ENCODE measurements at places on chromosomes 1 and 21.

DNA sequence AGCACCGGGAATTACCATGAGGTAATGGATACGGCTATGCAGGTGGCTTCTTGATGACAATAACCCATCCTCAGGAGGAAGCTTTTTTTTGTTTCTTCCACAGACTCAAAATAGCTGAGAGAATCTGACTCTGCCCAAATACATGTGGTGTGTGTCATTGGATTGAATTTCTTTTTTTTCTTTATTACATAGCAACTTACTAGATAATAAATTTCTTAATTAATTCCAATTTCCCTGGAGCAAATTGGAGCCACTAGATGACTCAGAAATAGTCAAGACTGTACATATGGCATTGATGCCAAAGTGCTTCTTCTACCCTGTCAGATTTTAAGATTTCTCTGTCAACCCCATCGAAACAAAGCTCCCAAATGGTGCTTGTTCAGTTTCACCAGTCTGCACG is 42.7 kb downstream of the L1TD1 start:
- DNase-seq = no peak

GRCh38 chr21:30028537-30028936 is 88.7 kb upstream of the GRIK1 start:
- DNase-seq = no peak

DNA sequence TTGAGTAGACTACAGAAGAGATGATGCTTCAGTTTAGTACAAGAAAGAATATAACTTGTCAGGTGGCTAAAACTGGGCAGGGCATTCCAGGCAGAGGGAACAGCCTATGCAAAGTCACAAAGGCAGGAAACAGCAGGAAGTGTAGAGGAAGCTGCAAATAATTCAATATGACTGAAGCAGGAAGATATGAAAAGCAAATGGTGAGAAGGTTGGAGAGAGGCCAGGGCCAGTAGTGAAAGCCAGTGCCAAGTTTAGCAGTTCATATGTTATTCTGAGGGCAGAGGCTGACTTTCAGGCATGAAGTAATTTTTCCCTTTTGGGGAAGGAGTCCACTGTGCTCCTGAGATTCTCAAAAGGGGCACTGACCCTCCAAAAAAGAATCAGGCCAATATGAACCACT is 8.0 kb upstream of the YBX1 start:
- no peak for DNase-seq

GRCh38 chr1:86227026-86227425 is 70.5 kb upstream of the COL24A1 start:
- no peak for DNase-seq

DNA sequence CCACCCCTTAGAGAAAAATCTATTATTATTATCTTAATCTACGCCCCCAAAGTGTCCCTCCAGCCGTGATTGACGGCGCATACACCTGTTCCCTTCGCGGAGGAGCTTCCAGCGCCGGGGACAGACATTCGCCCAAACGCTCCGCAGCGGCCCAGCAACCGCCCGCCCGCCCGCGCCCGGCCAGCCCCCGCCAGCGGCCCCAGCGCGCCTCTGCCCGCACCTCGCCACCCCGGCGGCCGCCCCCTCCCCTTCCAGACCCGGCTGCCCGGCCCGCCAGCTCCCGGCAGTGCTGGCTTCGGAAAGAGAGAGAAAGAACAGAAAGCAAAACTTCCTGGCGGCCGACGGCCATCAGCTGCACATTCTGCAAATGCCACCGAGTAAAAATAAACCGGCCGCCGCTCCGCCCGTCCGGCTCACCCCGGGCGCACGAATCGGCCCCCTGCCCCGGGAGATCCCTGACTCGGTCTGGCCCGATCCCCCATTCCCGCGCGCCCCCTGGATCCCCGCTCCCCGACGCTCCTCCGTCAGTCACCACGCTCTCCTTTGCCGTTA is 1.6 kb downstream of the CASZ1 start:
- no peak for DNase-seq

DNA sequence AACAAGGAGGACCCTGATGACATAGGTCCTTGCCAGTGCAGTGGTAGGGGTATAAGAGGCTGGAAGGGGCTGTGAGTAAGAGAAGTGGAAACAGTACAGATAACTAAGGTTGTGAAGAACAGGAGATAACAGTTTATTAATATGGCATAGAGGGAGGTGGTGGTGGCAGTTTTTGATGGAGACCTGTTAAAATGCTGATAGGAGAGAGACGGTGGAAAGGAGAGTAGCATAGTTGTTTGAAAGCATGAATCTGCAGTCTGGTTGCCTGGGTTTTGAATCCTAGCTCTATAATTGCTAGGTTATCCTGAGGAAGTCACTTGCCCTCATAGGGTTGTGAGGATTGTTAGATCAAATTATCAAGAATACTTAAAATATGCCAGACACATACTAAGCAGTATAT is 19.4 kb downstream of the LRRC41 start:
- no peak for DNase-seq

- no peak for DNase-seq
Observed at GRCh38 chr1:70038025-70038424, 167.4 kb downstream of the LRRC40 start.

- no peak for DNase-seq
Observed at GRCh38 chr1:155301342-155301841, at the start of gene PKLR. Gene PKLR (minus strand): TSS chr1:155301438. CDS start chr1:155301395, 43 bp downstream.

- DNase-seq = no peak
Observed at GRCh38 chr1:29756498-29756897, 520.2 kb downstream of the PTPRU start.

DNA sequence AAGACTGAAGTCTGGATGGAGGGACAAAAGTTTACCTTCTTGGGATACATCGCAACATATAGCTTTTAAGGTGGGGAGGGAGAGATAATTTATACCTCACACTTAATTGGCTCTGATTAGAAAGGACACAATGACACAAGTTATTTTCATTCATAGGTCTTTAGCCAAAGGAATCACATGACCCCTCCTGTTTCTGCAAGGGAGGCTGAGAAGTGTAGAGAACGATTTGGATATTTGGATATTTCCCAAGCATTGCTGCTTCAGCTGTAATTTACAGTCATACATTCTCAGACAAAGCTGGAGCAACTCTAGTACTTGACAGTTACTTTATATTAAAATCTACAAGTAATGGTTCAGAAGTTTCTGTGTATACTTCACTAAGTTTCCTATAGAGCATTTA is 24.2 kb downstream of the DAP3 start:
- DNase-seq = no peak
